Activated T-helper 17 cell treated with anti-CD3 and anti-CD28 coated beads, Interleukin-2, amount 50 U/mL, for 72 hours (primary cell): ENCODE measurements at places on chromosomes 12 and 14.

DNA sequence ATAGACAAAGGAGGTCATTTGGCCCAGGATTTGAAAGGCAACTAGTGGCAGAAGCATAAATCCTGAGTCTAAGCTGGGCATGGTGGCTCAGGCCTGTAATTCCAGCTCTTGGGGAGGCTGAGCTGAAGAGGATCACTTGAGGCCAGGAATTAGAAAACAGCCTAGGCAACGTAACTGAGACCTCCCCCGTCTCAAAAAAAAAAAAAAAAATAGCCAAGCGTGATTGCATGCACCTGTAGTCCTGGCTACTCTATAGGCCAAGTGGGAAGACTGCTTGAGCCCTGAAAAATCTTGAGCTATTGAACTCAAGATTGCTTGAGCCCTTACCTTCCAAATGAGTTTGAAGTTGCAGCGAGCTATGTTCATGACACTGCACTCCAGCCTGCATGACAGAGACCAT, 7.8 kb downstream of the GON7 start:
- no peak for ATAC-seq

- no peak for ATAC-seq
These were observed 61.7 kb upstream of the AMIGO2 start for GRCh38 chr12:47141459-47141858.

GRCh38 chr14:75249251-75249957, 29.2 kb upstream of the FOS start:
- ATAC-seq = peak; percentile 91

GRCh38 chr14:68791902-68792677, 777 bp downstream of the ZFP36L1 start:
- no peak for ATAC-seq

DNA sequence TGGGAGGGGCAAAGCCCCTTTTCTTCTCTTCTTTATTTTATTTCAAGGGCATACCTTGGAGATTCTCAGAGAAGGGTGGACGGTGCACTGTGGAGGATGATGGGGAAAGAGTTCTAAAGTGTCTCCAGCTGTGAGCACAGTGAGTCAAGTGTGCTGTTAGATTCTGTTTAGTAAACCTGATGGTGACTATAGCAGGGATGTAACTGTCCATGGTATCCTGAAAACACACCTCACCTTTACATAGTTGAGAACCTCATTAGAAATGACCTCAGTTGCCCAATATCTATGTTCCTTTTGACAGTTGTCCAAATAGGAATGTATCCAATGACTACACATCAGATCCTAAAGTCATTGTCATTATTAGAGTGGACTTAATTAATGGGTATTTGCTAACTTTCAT, 38.0 kb downstream of the CNTN1 start:
- ATAC-seq = no peak
